Ascending aorta (tissue), 2 donors: ENCODE measurements at places on chromosomes 12 and 14.

DNA sequence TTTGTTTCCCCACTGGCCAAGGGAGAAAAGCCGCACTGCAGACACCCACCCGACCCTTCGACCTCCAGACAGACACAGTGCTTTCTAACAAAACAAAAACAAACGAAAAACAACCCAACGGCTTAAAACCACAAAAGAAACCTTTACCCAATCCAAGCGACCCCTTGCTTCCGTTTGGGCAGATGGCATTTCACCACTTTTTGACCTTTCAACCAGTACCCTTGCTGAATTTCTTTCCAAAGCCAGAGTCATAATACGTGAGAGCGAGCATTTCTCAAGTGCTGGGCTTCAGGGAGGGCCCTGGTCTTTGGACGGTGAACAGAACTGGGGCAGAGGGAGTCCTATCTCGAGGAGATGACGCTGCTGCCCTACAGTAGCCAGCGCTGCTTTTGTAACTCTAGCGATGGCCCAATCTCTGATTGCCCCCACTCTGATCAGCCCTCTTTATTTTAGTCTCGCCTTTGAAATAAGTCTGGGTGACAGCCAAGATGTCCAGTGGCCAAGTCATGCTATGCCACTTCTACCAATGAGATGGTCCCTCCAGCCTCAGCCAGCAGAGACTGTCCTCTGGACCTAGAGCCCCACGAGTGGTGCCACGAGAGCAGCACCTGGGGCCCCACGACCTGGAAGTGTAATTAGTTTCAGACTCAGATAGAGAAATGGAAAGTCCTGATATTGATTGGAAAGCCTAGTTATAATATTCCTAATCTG, 21.9 kb upstream of the ADIPOR2 start:
- no peak for DNase-seq

DNA sequence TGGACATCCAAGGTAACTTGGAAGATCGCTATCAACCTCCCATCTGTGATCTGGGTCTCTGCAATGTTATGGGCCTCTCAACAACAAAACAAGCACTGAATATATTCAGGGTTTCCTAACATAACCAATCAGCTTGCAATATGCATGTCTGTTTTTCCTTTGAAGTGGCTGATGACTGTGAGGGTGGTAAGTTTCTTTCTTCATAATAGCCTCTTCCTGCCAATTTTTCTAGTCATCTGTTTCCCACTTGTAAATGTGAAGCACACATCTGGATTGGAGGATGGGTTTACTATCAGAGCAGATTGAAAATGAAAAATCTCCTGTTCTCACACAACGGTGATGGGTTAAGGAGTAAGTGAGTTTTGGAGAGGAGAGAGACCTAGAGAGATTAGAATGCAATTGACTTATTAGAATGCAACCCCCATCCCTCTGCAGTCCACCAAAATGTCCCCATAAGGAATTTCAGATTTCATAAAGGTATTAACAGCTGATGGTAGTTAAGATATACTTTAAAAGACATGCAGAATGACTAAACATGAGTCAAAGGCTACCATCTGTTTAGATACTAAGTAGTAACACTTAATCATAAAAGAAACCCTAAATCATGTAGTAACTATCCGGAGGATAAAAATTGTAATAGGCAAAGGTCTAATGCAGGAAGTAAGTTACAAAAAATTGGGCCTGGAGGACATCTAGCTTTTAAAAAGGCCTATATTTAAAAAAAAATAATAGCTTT, 58.4 kb upstream of the SAV1 start:
- DNase-seq = no peak

- no peak for DNase-seq
These were observed 45.5 kb upstream of the TMEM263 start for GRCh38 chr12:106910202-106910601.

DNA sequence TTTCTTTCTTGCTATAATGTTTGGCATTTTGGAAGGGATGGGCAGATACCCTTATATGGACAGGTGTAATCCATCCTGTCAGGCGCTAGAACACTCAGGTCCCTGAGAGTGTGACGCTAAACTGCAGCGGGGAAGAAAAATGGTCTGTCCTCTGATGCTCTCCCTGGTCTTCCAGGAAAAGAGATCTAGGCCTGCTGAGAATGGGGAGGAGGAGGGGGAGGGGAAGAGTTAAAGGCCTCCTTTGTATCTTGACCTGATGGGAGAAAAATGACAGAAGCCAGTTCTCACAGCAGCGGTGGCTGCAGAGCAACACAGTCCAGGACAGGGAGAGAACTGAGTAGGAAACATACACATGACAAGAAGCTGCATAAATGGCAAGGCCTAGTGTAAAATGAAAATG, 61.1 kb downstream of the RPS6KA5 start:
- no peak for DNase-seq

GRCh38 chr12:95004610-95005009, 1.1 kb upstream of the NDUFA12 start:
- no peak for DNase-seq
